A549 treated with dexamethasone at 1 μM for 4 hours (cell line): ENCODE measurements at places on chromosomes 7 and 10. TPM values are rescaled to one million over a fixed set of nuclear protein-coding genes. Genes with fewer than 3 reads are reported as not detected.

Gene SLC12A9
- total RNA-seq = 10.0 to 15.5 TPM (median 12.9 TPM) in 5 replicates

Gene DBF4
- 25.9 to 33.5 TPM (median 30.6 TPM) in 5 replicates for total RNA-seq

Gene MEOX2
- not detected in 5 replicates for total RNA-seq

Gene HOGA1
- total RNA-seq = 1.9 to 3.2 TPM (median 2.3 TPM) in 5 replicates

Gene GSAP
- total RNA-seq = 2.3 to 3.8 TPM (median 3.0 TPM) in 5 replicates

Gene SPDYE1
- not detected in 5 replicates for total RNA-seq

Gene LRMDA
- total RNA-seq = 2.6 to 4.0 TPM (median 3.6 TPM) in 5 replicates

Gene HSPA12A
- 7.0 to 10.6 TPM (median 10.3 TPM) in 5 replicates for total RNA-seq

Gene PCLO
- 0.90 to 1.3 TPM (median 1.1 TPM) in 5 replicates for total RNA-seq

Gene NPFFR1
- 0.01 to 0.02 TPM (median 0.01 TPM) in 4 of 5 replicates, not detected in the other for total RNA-seq

Gene TACR2
- 0.06 to 0.21 TPM (median 0.10 TPM) in 4 of 5 replicates, not detected in the other for total RNA-seq

Gene UFSP1
- 3.9 to 6.1 TPM (median 4.5 TPM) in 5 replicates for total RNA-seq

Gene CALHM3
- total RNA-seq = 0.22 to 0.42 TPM (median 0.31 TPM) in 5 replicates

Gene OLAH
- total RNA-seq = 0.90 to 1.1 TPM (median 1.0 TPM) in 5 replicates

Gene SPDYE8
- total RNA-seq = not detected in 5 replicates

Gene PON3
- 30.4 to 39.5 TPM (median 35.4 TPM) in 5 replicates for total RNA-seq

Gene C10orf53
- not detected in 5 replicates for total RNA-seq

Gene GDF2
- total RNA-seq = not detected in 5 replicates

Gene PODXL
- total RNA-seq = 32.8 to 51.5 TPM (median 41.3 TPM) in 5 replicates

Gene MRLN
- total RNA-seq = not detected in 5 replicates

Gene CLEC5A
- total RNA-seq = not detected in 5 replicates

Gene MALRD1
- not detected in 5 replicates for total RNA-seq

Gene TFEC
- 0.08 to 0.21 TPM (median 0.14 TPM) in 5 replicates for total RNA-seq

Gene MEIG1
- 0.41 to 1.2 TPM (median 0.77 TPM) in 5 replicates for total RNA-seq

Gene ZNF777
- 14.5 to 23.6 TPM (median 22.4 TPM) in 5 replicates for total RNA-seq

Gene MPLKIP
- total RNA-seq = 33.3 to 37.8 TPM (median 35.7 TPM) in 5 replicates

Gene TLX1
- 0.04 TPM in 1 of 5 replicates, not detected in the others for total RNA-seq

Gene TRPV6
- not detected in 5 replicates for total RNA-seq

Gene CXCL12
- 0.03 to 0.22 TPM (median 0.14 TPM) in 5 replicates for total RNA-seq

Gene TUBAL3
- total RNA-seq = 0.18 to 0.24 TPM (median 0.24 TPM) in 5 replicates

Gene OR2F2
- not detected in 5 replicates for total RNA-seq

Gene SPDYE9
- not detected in 5 replicates for total RNA-seq

Gene TFR2
- total RNA-seq = 1.9 to 2.7 TPM (median 2.4 TPM) in 5 replicates

Gene ACTL6B
- total RNA-seq = not detected in 5 replicates

Gene PPP1R17
- total RNA-seq = not detected in 5 replicates

Gene WDFY4
- total RNA-seq = 0.01 to 0.06 TPM (median 0.01 TPM) in 3 of 5 replicates, not detected in the others

Gene NAT16
- total RNA-seq = 0.09 to 0.21 TPM (median 0.12 TPM) in 5 replicates

Gene ANKRD22
- 0.25 to 0.41 TPM (median 0.29 TPM) in 5 replicates for total RNA-seq

Gene TDRD1
- not detected in 5 replicates for total RNA-seq

Gene DLG5
- total RNA-seq = 30.5 to 46.8 TPM (median 43.4 TPM) in 5 replicates

Gene BAIAP2L1
- 37.4 to 44.4 TPM (median 40.9 TPM) in 5 replicates for total RNA-seq

Gene APBB1IP
- total RNA-seq = 5.0 to 6.1 TPM (median 5.6 TPM) in 5 replicates

Gene CROT
- 5.4 to 7.3 TPM (median 6.1 TPM) in 5 replicates for total RNA-seq

Gene GET4
- total RNA-seq = 38.8 to 67.6 TPM (median 52.9 TPM) in 5 replicates

Gene MGAM2
- 0.01 to 0.02 TPM in 2 of 5 replicates, not detected in the others for total RNA-seq

Gene EBLN1
- 0.07 to 0.18 TPM (median 0.11 TPM) in 3 of 5 replicates, not detected in the others for total RNA-seq

Gene PIK3AP1
- 0.50 to 0.84 TPM (median 0.57 TPM) in 5 replicates for total RNA-seq

Gene TMEM72
- total RNA-seq = not detected in 5 replicates

Gene NXPH1
- not detected in 5 replicates for total RNA-seq

Gene FGF8
- not detected in 5 replicates for total RNA-seq

Gene BAMBI
- total RNA-seq = 9.3 to 12.6 TPM (median 11.3 TPM) in 5 replicates

Gene AZGP1
- total RNA-seq = 0.21 to 0.22 TPM in 2 of 5 replicates, not detected in the others

Gene LRRC18
- total RNA-seq = not detected in 5 replicates

Gene PAX2
- 0.15 to 0.30 TPM (median 0.19 TPM) in 5 replicates for total RNA-seq

Gene IQCE
- total RNA-seq = 7.8 to 13.0 TPM (median 12.2 TPM) in 5 replicates

Gene CYP3A7
- not detected in 5 replicates for total RNA-seq

Gene CDK14
- 0.07 to 0.61 TPM (median 0.13 TPM) in 5 replicates for total RNA-seq
